ENCODE measurements at places on chromosomes 2 and 18.

DNA sequence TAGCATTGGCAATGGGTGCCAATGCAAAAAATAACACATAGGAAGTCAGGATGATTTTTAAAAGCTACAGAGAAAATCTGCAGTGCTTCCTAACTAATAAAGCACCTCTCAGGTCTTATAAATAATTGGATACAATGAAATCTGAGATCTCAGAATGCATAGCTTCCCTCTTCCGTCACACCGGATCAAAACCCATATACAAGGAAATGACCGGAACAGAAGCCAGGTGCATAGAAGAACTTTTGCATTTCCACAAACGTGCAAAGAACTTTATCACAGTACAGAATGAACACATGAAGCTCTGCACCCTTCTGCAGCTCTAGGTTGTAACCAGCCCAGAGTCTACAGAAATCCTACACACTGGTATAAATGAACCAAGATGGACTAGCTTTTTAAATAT lies 145.4 kb downstream of the TCF4 start:
- DNase-seq: no peak

- DNase-seq: no peak
These were observed 843.6 kb downstream of the TRIB2 start for GRCh38 chr2:13560322-13560721.

DNA sequence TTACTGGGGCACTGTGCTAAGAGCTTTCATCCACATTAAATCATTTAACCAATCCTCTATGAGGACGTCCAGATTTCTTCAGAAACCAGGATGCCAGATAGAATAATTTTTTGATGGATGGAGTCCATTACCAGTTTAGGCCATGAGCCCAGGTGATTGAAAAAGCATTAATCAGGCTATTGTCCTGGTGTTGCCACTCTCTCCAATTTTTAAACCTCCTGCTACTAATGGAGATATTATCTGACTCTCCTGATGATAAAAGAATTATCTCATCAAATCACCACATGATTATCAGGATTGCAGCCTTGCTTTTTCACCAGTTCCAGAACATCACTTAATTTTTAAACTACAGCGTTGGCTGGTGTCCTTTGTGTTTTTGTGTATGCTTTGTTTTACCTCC lies 402.2 kb downstream of the CLIP4 start:
- no peak for DNase-seq

- DNase-seq: no peak
These were observed 234.5 kb downstream of the VAPA start for GRCh38 chr18:10148189-10148929.

- DNase-seq: no peak
These were observed 31.1 kb downstream of the ACTR3 start for GRCh38 chr2:113920996-113921395.

DNA sequence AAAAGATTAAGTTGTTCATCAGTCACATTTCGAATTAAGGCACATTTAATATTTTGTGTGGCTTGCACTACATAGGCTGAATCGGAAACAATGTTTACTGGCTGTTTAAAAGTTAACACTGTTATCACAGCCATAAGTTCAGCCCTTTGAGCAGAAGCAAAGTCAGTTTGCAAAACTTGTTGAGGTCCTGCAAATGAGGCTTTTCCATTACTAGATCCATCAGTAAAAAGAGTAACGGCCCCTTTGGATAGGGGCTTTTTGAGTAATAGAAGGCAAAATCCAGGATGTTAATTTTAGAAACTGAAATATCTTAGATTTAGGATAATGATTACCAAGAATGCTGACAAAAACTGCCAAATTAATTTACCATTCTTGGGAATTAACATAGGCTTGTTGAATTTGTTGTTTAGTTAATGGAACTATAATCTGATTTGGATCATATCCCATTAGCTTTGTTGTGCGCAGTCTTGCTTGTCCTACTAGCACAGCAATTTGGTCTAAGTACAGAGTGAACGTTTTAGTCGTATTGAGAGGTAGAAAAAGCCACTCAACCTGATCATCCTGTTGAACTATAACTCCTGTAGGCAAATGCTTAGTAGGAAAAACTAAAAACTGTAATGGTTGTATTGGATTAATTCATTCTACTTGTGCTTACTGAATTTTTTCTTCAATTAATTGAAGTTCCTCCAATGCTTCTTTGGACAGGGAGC lies 13.9 kb upstream of the SUCLG1 start:
- no peak for DNase-seq

GRCh38 chr2:28904802-28905457 lies 10.5 kb downstream of the WDR43 start:
- no peak for DNase-seq

GRCh38 chr2:10089565-10090190 lies 9.5 kb upstream of the CYS1 start:
- DNase-seq: no peak

- DNase-seq: no peak
These were observed 70.1 kb downstream of the NOL10 start for GRCh38 chr2:10619643-10620042.

GRCh38 chr18:63987743-63988142 lies 17.9 kb downstream of the SERPINB8 start:
- DNase-seq: no peak

DNA sequence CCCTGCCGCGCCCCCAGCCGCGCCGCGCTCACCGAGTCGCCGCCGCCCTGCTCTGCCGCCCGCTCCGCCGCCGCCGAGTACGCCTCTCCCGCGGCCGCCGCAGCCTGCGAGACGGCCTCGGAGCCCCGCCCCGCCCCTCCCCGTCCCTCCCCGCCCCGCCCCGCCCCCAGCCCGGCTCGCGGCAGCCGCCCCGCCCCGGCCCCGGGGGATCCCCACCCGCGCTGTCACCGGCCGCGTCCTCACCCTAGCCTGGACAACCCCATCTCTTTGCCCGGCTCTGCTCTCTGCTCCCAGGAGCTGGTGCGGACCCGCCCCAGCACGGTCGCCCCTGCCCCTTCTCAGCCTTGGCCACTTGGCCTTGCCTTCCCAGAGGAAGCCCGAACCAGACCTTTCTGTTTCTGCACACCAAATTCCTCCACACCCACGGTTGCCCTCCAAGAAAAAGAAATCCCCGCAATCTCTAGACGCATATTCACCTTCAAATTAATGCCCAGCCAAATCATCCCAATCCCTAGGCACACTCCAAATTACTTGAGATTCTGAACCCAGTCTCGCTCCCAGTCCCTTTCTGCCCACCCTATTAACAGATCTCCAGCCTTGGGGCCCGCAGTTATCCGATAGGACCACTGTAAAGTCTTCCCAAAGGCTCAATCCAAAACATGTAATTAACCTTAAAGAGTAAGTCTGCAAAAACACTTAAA lies at the start of gene CYRIA:
Gene CYRIA, minus strand, starts transcription at position 87 of the 701 bp plus-strand sequence. CDS start 77,715 bp downstream, outside the sequence.
- DNase-seq: no peak

GRCh38 chr18:57547260-57547659 lies 39.2 kb downstream of the FECH start:
- no peak for DNase-seq

DNA sequence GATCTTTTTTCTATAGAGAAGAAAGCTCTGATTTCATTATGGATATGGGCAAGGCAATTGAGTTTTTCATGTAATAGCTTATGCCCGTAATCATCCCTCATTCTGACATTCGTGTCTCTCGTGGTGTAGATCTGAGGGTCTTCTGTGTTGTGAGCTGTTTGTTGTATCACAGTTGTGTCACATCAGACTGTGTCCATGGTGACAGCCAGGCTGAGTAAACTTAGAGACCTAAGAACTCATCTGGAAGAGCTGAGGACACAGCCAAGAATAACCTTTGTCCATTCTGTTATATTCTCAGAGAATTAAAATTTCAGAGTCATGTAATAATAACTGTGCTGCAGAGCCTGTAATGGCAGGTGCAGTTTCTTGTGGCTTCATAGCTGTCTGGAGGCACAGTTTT lies 116.5 kb downstream of the ATP9B start:
- DNase-seq: no peak

GRCh38 chr2:18077231-18077630 lies 198.8 kb downstream of the KCNS3 start:
- DNase-seq: no peak

DNA sequence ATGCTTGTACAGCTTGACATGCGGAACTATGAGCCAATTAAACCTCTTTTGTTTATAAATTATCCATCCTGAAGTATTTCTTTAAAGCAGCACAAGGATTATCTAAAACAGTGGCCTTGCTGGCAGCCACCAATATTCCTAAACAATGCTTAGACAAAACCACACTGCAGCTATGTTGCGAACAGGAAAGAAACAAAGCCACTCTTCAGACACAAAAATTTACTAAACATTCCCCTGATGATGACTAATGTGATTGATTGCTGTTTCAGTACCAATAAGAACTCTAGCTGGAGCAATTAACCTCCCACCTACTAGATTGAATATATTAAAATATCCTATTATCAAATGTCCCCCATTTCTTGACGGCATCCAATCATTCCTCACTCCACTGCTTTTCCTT lies 325.8 kb upstream of the REG3G start:
- DNase-seq: no peak
